ENCODE measurements at places on chromosomes 11 and 22.

GRCh38 chr11:20000351-20001134 is 159.7 kb downstream of the DBX1 start:
- DNase-seq: no peak

DNA sequence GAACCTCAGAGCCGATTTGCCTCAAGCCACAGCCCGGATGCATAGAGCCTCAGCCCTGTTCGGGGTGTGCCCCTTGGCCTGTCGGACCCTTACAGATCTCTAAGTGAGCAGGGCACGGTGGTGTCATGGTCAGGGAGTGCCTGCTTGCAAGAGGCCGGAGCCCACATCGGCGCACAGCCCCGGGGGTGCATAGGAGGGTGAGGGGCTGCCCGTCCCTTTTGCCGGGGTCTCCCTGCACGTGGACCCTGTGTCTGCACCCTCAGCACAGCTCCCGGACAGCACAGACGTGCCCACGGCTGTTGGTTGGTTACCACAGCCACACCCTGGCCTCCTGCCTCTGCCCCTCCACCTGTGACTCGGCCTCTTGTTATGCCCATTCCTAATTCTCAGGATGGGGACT is 6.5 kb downstream of the RAB36 start:
- DNase-seq: no peak

DNA sequence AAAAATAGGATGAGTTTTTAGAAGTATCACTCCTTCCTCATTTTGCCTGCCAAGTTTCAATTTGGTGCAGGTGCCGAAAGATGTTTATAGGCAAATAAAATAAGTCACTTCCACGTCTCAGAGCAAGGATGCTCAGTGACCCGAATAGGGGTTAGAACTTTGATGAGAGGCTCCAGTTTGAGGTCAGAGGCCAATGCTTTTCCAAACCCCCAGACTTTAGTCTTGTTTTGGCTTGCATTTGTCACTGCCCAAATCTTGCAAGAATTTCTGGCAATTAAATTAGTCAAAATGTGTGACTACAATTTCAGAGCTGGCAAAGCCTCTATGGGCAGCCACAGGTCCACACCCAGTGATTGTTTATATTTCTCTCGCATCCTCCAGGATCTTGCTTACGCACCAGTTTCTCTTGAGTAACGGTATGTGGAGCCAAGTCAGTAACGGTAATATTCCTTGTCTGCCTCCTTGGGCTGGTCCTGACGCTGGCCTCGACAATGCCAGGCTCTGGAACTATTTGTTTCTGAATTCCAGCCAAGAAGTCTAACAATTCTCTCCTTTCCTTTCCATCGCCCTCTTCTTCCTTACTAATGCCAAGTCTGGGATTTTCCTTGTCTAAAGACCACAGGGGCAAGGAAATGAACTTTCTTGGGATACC is 9.9 kb upstream of the NUP160 start:
- DNase-seq: no peak

DNA sequence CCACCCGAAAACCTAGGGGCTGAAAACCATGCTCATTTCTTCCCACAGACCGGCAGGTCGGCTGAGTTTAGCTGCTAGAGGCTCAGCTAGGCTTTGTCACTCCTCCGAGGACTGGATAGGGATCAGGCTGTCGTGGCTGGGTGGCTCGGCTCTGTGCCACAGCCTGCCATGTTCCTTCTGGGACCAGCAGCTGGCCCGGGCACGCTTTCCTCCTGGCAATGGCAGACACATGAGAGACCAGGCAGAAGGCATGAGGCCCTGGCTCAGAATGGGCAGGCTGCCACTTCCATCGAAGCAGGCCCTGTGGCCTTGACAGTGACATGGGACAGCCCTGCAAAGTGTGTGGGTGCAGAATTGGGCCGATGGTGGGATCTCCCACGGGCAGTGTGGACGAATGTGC is 20.9 kb downstream of the PARVG start:
- DNase-seq: no peak

- DNase-seq: no peak
Measured at GRCh38 chr11:43200031-43200430, 111.8 kb upstream of the API5 start.

GRCh38 chr11:130737866-130738431 is 178.3 kb downstream of the SNX19 start:
- DNase-seq: no peak

DNA sequence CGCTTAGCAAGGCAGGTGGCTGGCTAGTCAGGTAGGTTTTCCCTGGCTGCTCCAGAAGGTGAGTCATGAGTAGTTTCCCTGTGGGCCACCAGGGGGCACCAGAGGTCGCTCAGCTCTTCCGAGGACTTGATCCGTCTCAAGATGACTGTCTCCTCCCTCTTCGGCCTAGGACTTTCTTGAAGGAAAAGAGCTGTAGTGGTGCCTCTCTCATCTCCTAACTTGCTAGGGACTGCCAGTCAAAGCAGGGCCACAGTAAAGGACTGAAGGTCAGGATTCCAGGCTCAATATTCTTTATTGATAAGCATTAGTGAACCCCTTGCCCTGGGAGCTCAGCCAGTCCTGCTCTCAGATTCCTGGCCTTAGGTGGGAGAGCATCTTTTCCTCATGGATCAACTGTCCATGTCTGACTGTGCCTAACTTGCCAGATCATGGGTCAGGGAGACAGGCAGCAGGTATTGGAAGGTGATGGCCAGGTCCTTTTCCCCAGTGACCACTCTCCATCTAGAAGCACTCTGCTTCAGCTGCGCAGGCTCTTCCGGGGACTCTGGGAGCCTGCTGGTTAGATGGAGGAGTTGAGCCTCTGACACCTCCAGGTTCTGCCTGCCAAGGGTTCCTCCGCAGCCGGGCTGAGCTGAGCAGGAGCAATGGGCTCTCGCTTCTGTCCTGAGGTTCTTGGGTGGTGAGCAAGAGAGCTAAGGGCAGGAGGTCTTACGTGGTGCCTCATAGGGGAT is 1.9 kb downstream of the POLD4 start:
- peak; percentile 86 for DNase-seq

DNA sequence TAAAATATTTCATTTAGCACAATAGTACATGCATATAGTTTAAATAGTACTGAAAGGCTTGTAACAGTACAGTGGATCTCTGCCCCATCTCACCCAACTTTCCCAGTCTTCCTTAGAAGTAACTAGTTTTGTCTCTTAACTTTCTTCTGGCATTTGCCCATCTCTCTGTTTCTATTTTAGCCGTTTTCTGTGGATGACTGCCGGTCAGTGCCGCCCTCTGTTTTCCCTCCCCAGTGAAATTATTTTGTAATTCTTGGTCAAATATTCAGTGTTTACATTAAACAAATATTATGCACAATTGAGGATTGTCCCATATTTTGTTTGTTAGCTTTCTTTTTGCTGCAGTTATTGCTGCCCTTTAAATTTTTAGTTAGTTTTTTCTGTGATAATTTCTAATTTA is 8.3 kb downstream of the PDHX start:
- DNase-seq: no peak

DNA sequence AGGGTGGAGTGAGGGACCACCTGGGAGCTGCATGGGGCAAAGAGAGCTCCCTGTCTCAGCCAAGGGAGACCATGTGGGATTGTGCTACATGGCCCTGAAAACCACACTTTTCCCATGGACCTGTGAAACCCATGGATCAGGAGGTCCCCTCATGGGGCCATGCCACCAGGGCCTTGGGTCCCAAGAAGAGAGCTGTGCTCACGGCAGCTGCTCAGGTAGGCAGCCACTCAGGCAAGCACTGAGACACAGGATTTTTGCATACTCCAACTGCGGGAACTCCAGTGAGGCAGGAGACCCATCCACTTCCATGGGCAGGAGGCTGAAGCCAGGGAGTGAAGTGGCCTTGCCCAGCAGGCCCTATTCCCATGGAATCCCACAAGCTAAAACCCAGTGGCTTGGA is 190.0 kb downstream of the KCNA4 start:
- no peak for DNase-seq

- DNase-seq: no peak
Measured at GRCh38 chr11:66391322-66391721, 19.8 kb upstream of the SLC29A2 start.

- no peak for DNase-seq
Measured at GRCh38 chr22:17307566-17307965, 61.7 kb upstream of the CECR2 start.

DNA sequence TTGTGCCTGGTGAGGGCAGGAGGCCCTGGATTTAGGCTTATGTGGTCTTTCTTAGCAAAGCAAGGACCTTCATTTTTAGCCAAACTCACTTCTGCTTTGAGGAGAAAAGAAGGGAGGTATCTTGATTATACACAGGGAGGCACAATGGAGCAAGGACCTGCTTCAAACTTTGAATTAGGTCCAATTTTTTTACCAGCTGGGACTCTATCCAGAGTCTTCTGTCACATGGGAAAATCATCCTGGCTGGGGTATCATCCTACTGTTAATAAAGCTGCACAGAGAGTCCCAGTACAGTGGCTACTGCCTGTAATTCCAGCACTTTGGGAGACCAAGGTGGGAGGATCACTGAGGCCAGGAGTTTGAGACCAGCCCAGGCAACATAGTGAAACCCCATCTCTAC is 87.8 kb downstream of the CWC15 start:
- DNase-seq: no peak

DNA sequence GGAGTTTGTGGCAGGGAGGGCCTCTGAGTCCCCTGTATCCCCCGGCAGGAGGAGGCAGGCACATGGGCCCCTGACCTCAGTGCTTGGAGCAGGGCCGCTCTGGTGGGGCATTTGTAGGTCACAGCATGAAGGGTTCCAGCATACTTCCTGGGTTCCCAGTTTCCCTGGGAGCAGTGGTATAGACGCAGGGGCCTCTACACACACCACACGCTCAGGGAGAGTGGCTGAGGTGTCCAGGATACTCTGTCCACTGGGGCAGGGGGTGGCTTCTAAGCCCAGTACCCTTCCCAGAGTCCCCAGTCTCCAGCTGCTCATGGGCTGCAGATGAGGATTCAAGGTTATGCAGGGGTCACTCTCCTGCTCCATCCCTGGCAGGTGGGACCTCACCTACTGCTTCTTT is 6.1 kb downstream of the LSP1 start:
- no peak for DNase-seq

Measured in 8988T (cell line).